ENCODE measurements at places on chromosomes 12 and 14. TPM values are rescaled to one million over a fixed set of nuclear protein-coding genes. Genes with fewer than 3 reads are reported as not detected.

Gene PTPRB
- total RNA-seq = 21.0 TPM

Gene KRT3
- total RNA-seq = not detected

Gene CTDSP2
- total RNA-seq = 183 TPM

Gene PTPRQ
- 0.33 TPM for total RNA-seq

Gene TPPP2
- not detected for total RNA-seq

Gene PLA2G1B
- total RNA-seq = not detected

Gene FAIM2
- total RNA-seq = 6.4 TPM

Gene KLRC4
- total RNA-seq = not detected

Gene KRT6A
- total RNA-seq = not detected

Gene MAP4K5
- 148 TPM for total RNA-seq

Gene DNAAF2
- total RNA-seq = 12.2 TPM

Gene CLEC1A
- total RNA-seq = 1.1 TPM

Gene KSR2
- 1.1 TPM for total RNA-seq

Gene SLC17A8
- total RNA-seq = not detected

Gene TGFB3
- total RNA-seq = 16.4 TPM

Gene FAM186B
- not detected for total RNA-seq

Gene TAS2R46
- 5.0 TPM for total RNA-seq

Gene MED13L
- total RNA-seq = 187 TPM

Gene NFE2
- total RNA-seq = not detected

Gene METAP2
- 152 TPM for total RNA-seq

Gene A2ML1
- total RNA-seq = not detected

Gene LBHD2
- not detected for total RNA-seq

Gene AGAP2
- total RNA-seq = 2.2 TPM

Gene ANKRD52
- total RNA-seq = 19.1 TPM

Gene GRIP1
- total RNA-seq = 14.0 TPM

Gene RDH12
- not detected for total RNA-seq

Gene TAS2R7
- total RNA-seq = not detected

Gene SLC35E3
- 1.1 TPM for total RNA-seq

Gene ALDH6A1
- 33.5 TPM for total RNA-seq

Gene SETD1B
- 16.9 TPM for total RNA-seq

Gene MORN3
- not detected for total RNA-seq

Gene GPRC5A
- total RNA-seq = 2.4 TPM

Gene CCDC175
- not detected for total RNA-seq

Gene SAMD4A
- 79.8 TPM for total RNA-seq
